ENCODE measurements at places on chromosomes 12 and 14.

- peak; percentile 82 for DNase-seq
These were observed at the start of gene MSRB3 for GRCh38 chr12:65278576-65279368. Gene MSRB3 (plus strand): TSS chr12:65278683. CDS start chr12:65308580, 29,897 bp downstream.

DNA sequence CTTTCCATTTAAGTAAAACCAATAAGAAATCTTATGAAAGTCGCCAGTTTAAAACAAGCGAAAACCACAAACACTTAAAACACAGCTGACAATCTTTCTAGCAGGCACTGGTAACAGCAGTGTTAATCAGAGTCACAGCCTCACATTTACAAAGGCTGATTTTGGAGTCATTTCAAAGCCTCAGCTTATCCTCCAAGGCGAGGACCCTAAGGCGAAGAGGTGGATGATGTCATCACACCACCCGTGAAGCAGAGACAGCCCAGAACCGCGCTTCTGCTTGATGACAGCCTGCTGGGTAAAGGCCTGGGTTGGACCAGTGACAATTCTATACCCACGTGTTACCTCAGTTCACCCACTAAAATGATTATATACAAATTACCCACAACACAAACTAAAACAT is 10.1 kb downstream of the GOLGA3 start:
- DNase-seq: no peak

GRCh38 chr12:56321027-56321426 is 5.2 kb upstream of the CNPY2 start:
- DNase-seq: peak; percentile 50

DNA sequence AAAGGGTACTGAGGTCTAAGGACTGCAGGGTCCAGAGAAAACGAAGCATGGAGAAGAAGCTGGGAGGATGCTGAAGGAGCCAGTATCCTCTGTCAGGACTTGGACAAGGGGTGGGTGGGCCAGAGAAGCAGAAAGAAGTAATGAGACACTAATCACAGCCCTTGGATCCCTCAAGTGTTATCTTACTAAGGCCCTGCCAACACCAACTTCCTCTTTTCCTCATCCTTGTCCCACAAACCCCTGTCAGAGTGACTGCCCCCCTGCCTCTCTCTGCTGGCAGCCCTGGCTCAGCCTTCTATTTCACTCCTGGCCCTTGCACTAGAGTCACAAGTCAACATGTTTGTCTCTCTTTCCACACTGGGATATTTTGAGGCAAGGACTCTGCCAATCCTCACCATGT is 3.8 kb upstream of the ASIC1 start:
- DNase-seq: no peak

DNA sequence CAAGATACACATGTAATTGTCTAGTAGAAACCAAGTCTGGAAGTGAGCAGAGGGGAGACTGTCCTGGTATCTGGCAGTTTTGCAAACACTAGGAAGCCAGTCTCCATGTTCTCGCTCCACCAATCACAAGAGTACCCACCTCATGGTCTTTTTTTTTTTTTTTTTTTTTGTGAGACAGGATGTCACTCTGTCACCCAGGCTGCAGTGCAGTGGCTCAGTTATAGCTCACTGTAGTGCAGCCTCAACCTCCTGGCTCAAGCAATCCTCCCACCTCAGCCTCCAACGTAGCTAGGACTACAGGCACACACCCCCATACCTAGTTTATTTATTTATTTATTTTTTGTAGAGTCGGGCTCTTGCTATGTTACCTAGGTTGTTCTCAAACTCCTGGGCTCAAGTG is 189.2 kb downstream of the EFCAB11 start:
- no peak for DNase-seq
